Activated CD4-positive, alpha-beta T cell treated with anti-CD3 and anti-CD28 coated beads, Interleukin-2, amount 50 U/mL, for 24 hours (primary cell): ENCODE measurements at places on chromosomes 7 and 10.
A peak's percentile ranks its signal among the peaks of the same experiment; 100 is the strongest.

GRCh38 chr10:70759781-70760180 is 25.4 kb downstream of the TBATA start:
- no peak for DNase-seq

- no peak for DNase-seq
These were observed 78.0 kb downstream of the INPP5A start for GRCh38 chr10:132615341-132616169.

- DNase-seq = no peak
These were observed 189.1 kb upstream of the PRSS1 start for GRCh38 chr7:142560166-142560565.

- no peak for DNase-seq
These were observed 65.3 kb upstream of the ZMIZ1 start for GRCh38 chr10:79003183-79004100.

- no peak for DNase-seq
These were observed 141.2 kb downstream of the ST7 start for GRCh38 chr7:117094457-117094856.

DNA sequence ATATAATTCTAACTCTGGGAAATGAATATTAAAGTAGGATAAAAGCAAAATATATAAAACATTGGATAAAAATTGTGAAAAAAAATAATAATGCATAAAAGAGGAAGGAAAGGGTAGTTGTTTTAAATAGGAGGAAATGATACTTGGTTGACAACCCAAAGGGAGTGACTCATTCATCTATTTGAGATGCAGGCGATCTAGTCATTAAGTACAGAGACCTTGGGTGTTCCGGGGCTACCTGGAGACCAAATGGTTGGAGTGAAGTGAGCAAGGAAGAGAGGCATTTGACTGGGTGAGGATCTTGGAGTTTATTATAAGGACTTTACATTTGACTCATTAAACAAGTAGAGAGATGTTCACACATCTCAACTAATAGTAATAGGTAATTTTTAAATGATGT is 111.0 kb downstream of the LRRTM3 start:
- DNase-seq = no peak

- DNase-seq = no peak
These were observed 42.5 kb upstream of the ADARB2 start for GRCh38 chr10:1779796-1780195.

DNA sequence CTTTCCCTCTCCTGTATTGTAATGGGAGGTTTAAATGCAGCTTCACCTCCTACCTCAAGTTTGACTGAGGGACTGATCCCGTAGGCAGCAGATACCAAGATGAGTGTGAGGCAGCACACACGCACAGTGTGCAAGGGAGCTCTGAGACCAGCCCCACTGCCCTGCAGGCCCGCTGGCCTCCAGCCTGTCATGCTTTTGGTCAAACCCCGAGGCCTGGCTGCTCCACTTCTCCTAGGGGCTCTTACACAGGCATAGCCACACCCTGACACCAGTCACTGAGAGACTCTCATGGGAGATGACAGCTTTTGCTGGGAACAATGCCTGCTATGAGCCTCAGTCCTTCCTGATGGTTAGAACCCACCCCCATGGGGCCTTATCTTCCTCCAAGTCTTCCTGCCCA is 27.6 kb downstream of the DRGX start:
- DNase-seq = no peak

GRCh38 chr7:28348636-28349035 is 63.7 kb upstream of the CREB5 start:
- DNase-seq = no peak

- DNase-seq = peak; percentile 34
These were observed 2.0 kb upstream of the TM9SF3 start for GRCh38 chr10:96588616-96589419.

GRCh38 chr7:85237721-85238120 is 50.9 kb upstream of the SEMA3D start:
- DNase-seq = no peak

- no peak for DNase-seq
These were observed 151.6 kb downstream of the TMEM26 start for GRCh38 chr10:61301575-61301974.

DNA sequence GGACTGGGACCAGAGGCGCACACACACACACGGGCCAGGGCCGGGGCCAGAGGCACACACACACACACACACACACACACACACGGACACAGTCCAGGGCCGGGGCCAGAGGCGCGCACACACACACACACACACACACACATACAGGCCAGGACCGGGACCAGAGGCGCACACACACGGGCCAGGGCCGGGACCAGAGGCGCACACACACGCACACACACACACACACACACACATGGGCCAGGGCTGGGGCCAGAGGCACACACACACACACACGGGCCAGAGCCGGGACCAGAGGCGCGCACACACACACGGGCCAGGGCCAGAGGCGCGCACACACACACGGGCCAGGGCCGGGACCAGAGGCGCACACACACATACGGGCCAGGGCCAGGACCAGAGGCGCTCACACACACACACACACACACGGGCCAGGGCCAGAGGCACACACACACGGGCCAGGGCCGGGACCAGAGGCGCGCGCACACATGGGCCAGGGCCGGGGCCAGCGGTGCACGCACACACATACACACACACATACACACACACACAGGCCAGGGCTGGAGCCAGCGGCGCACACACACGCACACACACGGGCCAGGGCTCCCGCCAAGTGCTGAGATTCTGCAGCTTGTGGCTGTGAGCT is 268.8 kb downstream of the ELFN1 start:
- DNase-seq = no peak

GRCh38 chr7:33934391-33934790 is 29.1 kb downstream of the BMPER start:
- no peak for DNase-seq

DNA sequence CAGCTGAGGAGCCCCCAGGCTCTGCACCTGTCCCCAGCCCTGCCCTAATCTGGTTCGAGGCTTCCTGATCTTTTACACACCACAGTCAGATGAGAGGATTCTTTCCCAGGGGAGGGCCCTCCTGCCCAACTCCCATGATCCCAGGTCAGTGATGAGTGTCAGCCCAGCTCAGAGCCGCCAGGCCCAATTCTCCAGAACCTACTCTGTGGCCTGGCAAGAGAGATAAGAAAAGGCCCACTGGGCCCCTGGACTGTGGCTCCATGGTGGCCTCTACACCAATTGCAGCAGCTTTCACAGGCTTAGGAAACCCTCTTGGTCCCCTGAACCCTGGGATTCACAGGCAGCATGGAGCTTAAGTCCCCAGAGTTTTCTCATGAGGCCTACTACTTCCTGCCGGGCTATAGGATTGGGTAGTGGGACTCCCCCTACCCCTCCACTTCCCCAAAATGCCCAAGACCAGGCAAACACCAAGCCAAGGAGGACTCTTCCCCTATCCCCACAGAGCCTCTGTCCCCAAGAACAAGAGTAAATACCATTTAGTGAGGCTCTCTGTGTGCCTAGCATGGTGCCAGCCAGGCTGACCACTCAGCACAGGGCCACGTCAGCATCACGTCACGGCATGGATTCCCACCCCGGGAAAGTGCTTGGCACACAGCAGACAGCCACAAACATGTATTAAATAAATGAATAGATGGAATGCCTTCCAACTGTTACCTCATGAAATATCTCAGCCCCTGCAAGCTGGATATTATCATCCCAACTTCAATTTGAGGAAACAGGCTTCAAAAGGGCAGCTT is 100.0 kb downstream of the GRID1 start:
- DNase-seq = no peak

DNA sequence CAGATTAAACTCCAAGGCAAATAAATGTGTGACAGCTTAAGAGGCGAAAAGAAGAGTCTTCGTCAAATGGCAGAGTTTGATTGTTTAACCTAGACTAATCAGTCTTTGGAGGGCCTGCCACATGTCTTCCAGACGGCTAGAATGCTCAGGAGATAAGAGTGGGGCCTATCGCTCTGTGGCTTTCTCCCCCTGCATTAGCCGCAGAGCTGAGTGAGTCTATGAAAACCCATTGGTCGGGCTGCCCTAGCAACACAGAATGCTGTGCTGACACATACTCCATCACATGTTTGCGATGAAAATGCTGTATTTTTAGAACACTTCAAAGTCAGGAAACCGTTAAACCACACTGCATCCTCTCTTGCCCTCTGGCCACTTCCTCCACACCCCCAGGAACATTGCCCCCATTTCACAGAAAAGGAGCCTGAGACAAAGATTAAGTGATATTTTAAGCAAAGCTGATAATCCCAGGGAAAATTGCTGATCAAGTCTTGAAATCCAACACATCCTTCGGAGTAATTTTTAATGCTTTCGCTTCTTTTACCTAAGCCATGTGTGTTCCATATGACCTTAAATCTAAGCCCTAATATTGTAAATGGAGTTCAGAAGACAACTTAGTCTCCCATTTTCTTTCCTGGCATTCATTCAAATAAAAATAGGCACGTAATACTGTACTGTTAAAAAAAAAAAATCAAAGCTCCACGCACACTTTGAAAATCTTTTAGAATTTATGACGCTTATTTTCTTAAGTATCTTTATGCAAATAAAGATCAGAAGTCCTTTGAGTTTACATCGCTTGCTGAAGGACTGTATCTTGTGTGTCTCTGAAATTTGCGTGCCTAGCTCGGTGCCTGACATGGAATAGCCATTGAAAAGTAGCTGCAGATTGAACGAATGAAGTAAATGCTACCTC is 161.2 kb downstream of the CELF2 start:
- peak; percentile 44 for DNase-seq
